ENCODE measurements at places on chromosomes 1 and 21.

DNA sequence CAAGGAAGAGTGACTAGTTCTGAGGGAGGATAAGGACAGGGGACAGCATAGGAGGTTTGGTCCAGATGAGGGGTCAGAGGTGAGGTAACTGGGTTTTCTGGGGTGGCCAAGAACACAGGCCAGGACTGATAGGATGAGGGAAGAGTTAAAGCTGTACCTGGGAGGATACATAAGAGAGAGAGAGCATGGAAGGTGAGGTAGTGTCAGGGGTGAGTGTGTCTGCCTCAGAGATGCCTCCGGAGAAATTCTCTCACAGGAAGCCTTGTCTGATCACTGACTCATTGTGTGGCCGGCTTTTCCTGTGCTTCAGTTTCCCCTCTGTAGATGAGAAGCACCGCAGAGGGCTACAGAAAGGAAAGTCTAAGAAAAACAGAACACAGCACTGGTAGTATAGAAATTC lies 40.2 kb downstream of the FASLG start:
- DNase-seq, result no peak

DNA sequence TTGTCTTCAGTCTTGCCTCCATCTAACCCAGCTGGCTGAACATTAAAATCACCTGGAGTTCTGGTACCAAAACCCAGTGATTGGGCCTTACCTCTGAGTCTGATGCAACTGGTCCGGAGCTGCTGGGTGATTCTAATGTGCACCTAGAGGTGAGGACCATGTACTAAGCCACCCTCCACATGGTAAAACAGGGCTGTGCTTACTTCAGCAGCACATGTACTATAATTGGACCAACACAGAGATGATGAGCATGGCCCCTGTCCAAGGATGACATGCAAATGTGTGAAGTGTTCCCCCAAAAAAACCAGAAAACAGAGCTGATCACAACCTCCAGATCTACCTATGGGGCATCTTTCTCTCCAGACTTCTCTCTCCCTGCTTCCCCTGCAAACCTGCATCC lies 37.0 kb downstream of the ELK4 start:
- no peak for DNase-seq

GRCh38 chr1:116506132-116507004 lies 64.5 kb downstream of the CD58 start:
- no peak for DNase-seq

DNA sequence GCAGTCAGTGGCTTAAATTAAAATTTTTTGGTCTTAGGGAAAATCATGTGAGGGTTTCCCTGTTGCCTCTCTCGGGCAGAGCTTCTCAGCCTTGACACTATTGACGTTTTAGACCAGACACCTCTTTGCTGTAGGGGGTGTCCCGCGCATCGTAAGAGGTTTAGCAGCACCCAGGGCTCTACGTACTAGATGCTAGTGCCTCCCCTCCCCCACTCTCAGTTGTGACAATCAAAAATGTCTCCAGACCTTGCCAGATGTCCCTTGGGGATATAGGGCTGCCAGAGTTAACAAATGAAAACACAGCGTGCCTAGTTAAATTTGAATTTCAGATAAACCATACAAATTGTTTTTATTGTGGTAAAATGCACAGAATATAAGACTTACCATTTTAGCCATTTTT lies 293.3 kb downstream of the DISC1 start:
- DNase-seq, result no peak

GRCh38 chr1:161511018-161511755 lies 5.9 kb downstream of the FCGR2A start:
- no peak for DNase-seq
